Endodermal cell (in vitro differentiated cells): ENCODE measurements at places on chromosomes 7 and 10. TPM values are rescaled to one million over a fixed set of nuclear protein-coding genes. Genes with fewer than 3 reads are reported as not detected.

DNA sequence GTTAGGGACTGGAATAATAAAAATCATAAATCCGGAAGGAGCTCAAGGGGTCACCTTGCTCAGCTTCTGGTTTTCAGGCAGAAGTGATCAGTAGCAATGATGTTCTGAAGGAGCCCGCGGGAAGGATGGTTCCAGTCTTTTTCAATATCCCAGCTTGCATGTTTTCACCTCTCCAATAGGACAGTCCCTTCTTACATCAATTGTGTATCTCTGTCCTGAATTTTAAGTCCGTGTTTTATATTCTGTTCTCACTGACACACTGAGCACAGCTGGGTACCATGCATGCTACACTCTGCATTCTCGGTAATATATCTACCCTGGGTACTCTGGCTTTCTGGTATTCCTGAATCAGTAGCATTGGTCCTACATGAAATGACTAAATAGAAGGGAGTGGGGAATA is 55.2 kb upstream of the SLC35B4 start:
- no peak for DNase-seq
- H3K4me3 ChIP-seq, result no peak overlapping the region
- H3K4me1 ChIP-seq, result peaks cover 4% of the 10 kb centered on the region
- H3K27me3 ChIP-seq, result peaks cover 6% of the 10 kb centered on the region
- H3K36me3 ChIP-seq, result no peaks in the 10 kb centered on the region

DNA sequence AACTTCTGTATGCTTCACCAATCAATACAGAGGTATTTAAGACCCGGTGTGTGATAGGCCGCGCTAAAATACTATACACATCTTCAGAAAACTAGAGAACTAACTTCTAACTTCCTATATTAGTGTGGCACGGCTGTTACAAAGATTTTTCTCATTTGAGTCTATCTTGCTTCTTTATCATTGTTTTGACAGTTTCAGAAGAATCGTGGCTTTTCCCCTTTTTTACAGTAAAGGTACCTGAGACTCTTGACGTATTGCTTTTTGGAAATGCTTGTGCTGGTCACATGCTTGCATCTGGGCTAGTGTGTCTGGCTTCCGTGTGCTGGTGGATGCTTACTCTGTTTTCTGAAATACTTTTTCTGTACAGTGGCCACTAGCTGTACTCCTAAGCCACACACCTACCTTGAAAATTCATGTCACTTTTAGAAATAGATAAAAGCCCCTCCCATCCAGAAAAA is 12.7 kb downstream of the IKZF1 start:
- no peak for DNase-seq
- H3K36me3 ChIP-seq, result no peaks in the 10 kb centered on the region
- no peak overlapping the region for H3K4me3 ChIP-seq

- H3K36me3 ChIP-seq, result no peaks in the 10 kb centered on the region
- H3K4me1 ChIP-seq, result no peaks in the 10 kb centered on the region
- no peak for DNase-seq
- no peak overlapping the region for H3K27ac ChIP-seq
- H3K4me3 ChIP-seq, result no peak overlapping the region
These were observed 80.2 kb downstream of the ZEB1 start for GRCh38 chr10:31399171-31399570.

MMP21 gene
- not detected in 2 replicates for total RNA-seq

GRCh38 chr7:2051707-2052656 is 180.8 kb downstream of the MAD1L1 start:
- no peak for DNase-seq
- no peaks in the 10 kb centered on the region for H3K4me1 ChIP-seq
- H3K27ac ChIP-seq, result no peak overlapping the region
- H3K27me3 ChIP-seq, result no peaks in the 10 kb centered on the region
- H3K36me3 ChIP-seq, result peaks cover 3% of the 10 kb centered on the region

GRCh38 chr7:12094365-12094921 is 116.7 kb upstream of the TMEM106B start:
- H3K27me3 ChIP-seq, result no peaks in the 10 kb centered on the region
- peak overlapping the region; percentile 24 for H3K4me3 ChIP-seq
- peak; percentile 83 for DNase-seq
- peaks cover 4% of the 10 kb centered on the region for H3K4me1 ChIP-seq
- H3K36me3 ChIP-seq, result no peaks in the 10 kb centered on the region
